HS-5 (cell line): ENCODE measurements at places on chromosomes 7 and 10.

DNA sequence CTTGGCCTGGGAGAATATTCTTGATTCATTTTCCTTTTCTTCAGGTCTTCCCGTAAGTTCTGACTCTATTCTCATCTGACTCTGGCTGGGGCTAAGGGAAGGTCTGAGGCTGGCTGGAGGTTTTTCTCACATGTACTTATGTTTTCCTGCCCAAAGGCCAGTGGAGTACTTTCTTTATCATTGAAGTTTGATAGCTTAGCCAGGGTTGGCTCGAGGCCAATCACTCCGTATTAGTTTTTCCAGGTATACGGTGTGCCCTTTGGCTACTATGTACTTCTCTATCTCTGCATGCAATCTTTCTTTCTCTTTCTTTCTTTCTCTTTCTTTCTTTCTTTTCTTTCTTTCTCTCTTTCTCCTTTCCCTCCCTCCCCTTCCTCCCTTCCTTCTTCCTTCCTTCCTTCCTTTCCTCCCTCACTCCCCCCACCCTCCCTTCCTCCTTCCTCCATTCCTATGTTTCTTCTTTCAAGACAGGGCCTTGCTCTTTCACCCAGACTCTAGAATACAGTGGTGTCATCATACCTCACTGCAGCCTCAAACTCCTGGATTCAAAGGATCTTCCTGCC lies 26.8 kb upstream of the VKORC1L1 start:
- no peak for DNase-seq

- DNase-seq = no peak
Observed at GRCh38 chr10:72464438-72464837, 109.7 kb upstream of the DNAJB12 start.

GRCh38 chr10:98415731-98416119 lies 743 bp upstream of the PYROXD2 start:
- DNase-seq = no peak

GRCh38 chr7:148031811-148032210 lies 558.8 kb upstream of the C7orf33 start:
- no peak for DNase-seq

DNA sequence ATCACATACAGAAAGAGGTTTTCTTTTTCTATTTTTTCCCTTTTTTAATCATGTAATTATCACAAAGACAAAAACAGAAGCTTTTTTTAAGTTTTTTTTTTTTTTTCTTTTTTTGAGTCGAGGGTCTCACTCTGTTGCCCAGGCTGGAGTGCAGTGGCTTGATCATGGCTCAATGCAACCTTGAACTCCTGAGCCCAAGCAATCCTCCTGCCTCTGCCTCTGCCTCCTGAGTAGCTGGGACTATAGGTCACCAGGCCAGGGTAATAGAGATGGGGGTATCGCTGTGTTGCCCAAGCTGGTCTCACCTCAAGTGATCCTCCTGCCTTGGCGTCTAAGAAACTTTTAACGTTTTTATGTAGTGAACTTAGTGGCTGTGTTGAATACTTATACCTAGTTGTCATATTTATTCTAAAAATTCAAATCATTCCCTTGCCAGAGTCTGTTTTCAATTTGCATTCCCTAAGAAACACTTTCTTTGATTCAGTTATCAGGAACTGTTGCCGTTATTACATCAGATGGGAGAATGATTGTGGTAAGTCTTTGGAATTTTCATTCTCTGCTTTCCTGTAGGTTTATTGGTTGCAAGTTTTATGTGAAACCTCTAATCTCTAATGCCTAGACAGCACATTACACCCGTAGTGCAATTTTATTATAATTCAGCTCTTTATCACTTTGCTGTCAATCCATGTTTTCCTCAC lies 1.3 kb downstream of the LSM8 start:
- DNase-seq = no peak

- no peak for DNase-seq
Observed at GRCh38 chr10:4196771-4197390, 411.9 kb upstream of the KLF6 start.

- no peak for DNase-seq
Observed at GRCh38 chr7:36088553-36088952, 64.5 kb upstream of the EEPD1 start.
